ENCODE measurements at places on chromosomes 7 and 10.

DNA sequence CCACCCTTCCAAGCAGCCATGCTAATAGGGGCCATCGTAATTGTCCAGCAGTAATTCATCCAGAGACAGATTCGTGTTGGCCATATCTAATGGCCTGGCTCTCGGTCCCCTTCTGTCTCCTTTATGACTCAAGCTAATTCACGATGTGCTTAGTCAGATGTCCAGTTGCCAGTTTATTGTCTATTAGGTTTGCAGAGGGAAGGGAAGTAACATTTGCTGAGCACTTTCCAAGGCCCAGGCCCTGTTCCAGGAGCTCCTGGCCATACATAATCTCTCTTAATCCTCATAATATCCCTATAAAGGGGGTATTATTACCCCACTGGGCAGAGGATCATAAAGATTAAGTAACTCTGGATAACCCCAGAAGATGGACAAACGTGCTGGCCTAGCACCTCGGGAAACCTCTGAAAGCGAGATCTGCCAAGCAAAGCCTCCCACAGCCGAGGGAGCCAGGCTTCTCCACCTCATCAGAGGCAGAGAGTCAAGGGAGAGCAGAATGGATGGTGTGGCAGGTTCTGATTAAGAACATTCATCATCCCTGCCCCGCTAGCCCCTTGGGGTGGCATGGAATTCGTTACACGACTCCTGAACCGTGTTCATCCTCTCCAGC, 153.7 kb downstream of the PLXNA4 start:
- no peak for DNase-seq

DNA sequence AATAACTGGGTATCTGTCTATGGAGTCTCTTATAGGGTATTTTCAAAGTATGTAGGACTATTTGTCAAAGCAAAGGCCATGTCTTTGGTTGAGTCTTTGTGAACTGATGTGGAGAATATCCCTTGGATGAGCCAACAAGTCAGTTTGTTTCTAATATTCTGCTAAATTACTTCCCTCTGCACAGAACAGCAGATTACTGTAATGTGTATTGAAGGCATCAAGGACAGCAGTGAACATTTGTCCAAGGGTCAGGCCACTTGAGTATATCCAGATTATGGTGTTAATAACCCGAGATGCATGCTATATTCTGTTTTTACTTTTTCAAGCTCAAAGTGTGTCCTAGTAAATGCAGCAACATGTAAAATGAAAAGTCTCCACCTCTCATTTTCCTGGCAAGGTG, 144.2 kb upstream of the GLI3 start:
- DNase-seq: no peak

GRCh38 chr10:103958996-103959395, 7.9 kb upstream of the SLK start:
- DNase-seq: no peak

GRCh38 chr7:157585113-157585861, 248.5 kb downstream of the DNAJB6 start:
- DNase-seq: no peak

DNA sequence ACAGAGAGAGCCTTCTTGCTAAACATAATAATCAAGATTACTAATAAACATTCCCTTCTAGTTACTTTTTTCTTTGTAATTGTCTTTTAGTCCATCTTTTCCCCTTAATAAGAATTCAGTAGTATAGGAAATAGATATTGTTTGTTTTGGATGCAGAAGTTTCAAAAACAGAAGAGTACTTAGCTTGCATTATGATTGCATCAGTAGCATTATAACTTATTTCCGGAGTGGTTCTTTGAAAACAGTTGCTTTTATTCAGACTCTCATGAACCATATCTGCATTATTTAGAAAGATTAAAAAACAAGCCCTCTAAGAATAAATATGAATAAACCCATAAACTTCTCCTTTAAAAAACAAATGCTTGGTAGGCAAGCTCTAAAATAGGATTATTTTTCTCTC, 34.0 kb upstream of the DKK1 start:
- no peak for DNase-seq

GRCh38 chr10:44517635-44518034, 132.7 kb upstream of the CXCL12 start:
- DNase-seq: no peak

DNA sequence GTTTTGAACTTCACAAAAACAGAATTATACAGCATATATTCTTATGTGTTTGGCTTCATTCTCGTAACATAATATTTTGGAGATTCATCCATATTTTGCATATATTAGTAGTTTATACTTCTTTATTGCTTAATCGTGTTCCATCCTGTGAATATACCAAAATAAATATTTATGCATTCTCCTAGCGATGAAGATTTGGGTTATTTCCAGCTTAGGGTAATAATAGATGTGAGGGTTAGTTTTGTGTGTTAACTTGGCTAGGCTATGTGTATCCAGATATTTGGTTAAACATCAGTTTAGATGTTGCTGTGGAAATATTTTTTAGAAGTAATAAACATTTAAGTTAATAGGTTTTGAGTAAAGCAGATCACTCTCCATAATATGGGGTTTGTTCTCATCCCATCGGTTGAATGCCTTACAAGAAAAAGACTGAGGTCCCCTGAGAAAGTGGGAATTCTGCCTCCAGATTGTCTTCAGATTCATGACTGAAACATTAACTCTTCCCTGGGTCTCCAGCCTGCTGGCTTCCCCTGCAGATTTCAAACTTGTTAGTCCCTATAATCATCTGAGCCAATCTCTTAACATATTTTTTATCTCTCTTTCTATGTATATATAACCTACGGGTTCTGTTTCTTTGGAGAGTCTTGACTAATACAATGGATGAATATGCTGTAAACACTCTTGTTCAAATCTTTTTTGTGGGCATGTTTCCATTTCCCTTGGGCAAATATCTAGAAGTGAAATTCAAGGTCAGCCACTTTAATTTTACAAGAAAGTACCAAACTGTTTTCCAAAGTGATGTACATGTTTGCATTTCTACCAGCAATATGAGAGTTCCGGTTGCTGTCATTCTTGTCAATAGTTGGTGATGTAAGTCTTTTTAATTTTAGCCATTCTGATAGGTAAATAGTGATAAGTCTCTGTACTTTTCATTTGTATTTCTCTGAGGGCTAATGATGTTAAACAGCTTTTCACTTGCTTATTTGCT, 48.7 kb downstream of the PDK4 start:
- no peak for DNase-seq

DNA sequence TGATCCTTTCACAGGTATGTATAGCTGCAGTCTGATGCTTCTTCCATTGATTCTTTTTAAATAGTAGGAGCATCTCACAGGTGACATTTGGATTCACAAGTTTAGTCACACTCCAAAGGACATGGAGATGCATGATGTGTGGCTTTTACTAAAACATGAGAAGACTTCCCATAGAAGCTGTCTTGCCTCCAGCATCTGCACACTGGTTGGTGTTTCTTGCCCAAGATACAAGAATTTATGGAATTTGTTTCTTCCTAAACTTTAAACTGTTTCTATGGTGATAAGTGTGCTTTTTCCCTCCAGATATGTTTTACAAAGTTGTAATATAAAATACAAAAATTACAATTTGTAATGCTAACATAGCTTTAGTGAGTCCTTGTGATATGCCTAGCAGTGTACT, 24.2 kb downstream of the ADIRF start:
- no peak for DNase-seq

GRCh38 chr7:43136064-43136463, 23.6 kb downstream of the HECW1 start:
- no peak for DNase-seq

- DNase-seq: no peak
These were observed 8.6 kb upstream of the TAS2R60 start for GRCh38 chr7:143434660-143435059.

- peak; percentile 20 for DNase-seq
These were observed 697.6 kb upstream of the GALNT17 start for GRCh38 chr7:70434376-70434775.

DNA sequence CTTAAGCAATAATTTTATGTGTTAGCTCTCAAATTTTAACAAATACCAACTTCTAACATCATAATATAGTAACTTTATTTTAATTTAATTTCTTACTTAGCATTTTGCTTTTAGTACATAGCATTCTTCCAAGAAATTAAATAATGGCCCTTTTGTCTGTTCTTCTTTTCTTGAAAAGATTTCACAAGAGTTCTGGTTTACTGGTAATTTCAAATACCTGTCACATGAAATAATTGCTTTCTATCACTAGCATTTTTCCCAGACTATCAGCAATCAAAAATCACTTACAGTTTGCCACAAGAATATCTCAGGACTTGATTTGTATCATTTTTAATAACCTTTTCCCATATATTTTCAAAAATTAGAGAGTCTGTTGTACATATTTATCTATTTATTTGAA, 193.0 kb downstream of the CACNA2D1 start:
- DNase-seq: no peak

DNA sequence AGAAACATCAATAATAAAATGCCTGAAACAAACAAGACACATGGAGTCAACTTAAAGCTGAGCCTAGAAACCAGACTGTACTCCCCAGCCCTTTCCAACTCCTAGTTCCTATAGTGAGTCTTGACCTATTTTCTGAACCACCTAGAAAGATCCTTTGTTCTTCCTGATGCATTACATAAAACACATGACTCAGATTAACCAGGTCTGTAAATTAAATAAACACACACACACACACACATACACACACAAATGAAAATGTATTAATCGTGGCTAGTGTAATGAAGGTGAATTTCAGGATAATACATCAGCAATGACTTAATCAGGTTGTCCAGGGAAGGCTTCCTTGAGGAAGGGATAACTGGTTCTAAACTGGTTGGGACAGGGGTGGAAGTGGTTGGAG, 104.7 kb downstream of the ST8SIA6 start:
- DNase-seq: no peak

Measured in NCI-H1092 (cell line).